Lower leg skin (tissue), 4 donors: ENCODE measurements at places on chromosomes 3 and 15.

DNA sequence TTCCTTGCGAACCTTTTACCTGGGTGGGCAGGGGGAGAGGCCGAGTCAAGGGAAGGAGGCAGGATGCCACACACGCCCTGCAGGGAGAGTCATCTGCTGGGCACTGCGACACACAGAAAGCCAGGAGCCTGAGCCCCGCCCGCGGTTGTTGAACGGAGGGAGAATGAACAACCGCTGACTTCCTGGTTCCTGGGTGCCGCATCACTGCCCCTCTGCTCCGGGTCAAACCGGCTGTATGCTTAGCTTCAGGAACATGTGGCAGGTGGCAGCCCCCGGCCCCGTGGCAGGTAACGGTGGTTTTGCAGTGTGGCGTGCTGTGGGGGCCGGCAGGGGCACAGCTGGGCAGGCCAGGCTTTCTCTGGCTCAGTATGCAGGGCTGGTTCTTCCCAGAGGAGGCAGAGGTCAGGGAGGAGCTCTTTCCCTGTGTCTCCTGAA, 33.4 kb downstream of the APBA2 start:
- no peak for DNase-seq

DNA sequence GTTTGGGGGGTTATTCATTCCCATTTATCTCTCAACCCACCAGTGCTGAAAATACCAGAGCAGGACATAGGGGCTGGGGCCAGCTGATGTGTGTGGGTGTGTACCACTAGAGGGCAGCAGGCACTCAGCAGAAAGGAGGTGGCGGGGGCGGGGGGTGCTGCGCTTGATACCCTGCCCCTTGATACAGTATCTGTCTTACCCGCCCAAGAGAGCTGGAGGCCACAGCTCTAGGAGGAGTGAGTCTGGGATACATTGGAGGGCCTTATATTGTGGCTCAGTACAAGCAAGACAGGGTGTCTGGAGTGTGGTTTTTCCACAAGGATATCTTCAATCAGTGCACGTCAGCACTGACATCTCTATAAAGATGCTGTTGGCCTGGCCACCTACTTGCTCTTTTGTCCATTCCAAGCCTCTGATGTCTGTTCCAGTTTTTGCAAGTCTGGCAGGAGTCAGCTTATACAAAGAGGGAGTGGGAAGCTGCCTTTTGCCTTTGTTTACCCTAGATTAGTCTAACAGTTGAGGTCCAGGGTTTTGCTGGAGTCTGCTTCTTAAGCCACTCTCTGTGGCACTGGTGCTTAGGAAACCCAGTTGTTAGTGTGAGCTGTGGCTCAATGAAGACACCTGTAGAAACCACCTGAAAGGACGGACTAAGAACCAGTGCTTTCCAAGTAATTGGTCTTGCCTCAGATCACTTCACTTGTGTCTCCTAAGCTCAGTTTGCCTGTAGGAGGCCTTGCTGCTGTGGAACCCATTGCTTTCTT, 1.5 kb upstream of the RBM15B start:
- peak; percentile 37 for DNase-seq

DNA sequence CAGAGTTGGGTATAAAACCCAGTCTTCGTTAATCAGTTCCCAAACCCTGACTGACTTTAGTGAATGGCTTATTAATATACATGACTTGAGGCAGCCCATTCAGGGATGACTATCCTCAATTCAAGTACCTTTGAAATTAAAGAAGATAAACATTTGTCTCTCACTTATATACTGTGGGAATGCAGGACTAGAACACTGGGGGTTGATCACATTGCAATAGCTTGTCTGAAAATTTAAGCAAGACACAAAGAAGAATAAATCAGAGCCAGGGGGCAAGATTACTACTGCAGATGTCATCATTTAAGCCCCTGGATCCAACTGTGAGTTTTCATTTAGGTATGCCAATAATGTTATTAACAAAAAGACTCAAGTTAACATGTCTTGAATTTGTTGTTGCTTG, 647.7 kb downstream of the ZPLD1 start:
- no peak for DNase-seq

DNA sequence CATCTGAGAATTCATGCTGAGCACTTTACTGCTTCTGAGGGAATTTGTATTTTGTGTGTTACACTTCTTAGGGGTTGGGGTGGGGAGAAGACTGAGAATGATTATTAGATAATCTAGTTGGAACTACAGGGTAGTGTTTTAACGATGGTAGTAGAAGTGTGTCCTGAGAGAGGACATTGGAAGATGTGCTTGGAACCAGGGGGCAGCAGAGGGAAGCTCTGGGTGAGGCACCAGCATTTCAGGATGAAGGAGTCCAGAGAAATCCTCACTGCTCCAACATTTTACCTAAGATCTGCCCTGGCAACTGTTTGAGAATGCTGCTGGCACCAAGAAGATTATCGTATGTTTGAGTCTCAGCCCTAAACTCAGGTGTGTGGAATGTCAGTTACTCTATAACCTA, 145.5 kb downstream of the SQOR start:
- DNase-seq = no peak
